ENCODE measurements at places on chromosomes 4 and X.
A peak's percentile ranks its signal among the peaks of the same experiment; 100 is the strongest.

DNA sequence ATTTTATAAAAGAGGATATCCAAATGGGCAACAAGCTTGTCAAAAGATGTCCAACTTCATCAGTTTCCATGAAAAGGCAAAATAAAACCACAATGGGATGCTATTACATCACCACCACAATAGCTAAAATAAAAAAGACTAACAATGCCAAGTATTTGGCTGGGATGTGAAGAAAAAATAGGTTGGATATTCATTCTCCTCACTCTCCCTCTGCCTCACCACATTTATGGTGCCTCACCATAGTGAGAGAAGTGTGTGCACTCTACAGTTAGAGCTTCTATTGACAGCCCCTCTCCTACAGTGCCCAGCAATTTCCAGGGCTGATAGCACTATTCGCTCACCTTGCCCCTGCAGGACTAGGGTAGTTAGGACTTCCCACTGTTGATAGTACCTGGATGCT, 25.5 kb downstream of the VEGFC start:
- no peak for DNase-seq

DNA sequence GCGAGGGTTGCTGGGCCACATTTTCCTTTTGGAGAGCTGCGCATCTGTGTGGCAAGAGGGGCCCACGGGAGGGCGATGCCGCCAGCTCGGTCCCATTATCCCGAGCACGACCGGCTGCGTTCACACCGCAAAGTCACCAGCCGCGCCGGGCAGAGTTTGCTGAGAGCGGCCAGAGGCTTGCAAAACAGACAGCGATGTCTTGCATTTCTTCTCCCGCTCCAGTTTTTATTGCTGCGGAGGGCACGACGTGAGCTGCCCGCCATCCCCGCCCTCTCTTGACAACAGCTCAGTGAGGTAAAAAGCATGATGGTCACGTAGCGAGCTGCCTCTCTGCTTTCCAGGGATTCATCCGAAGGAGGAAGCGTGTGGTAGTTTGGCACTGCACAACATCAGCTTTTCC, 102.1 kb upstream of the TENM3 start:
- DNase-seq, result peak; percentile 84

GRCh38 chrX:45801554-45801953, 600.9 kb upstream of the DIPK2B start:
- no peak for DNase-seq

DNA sequence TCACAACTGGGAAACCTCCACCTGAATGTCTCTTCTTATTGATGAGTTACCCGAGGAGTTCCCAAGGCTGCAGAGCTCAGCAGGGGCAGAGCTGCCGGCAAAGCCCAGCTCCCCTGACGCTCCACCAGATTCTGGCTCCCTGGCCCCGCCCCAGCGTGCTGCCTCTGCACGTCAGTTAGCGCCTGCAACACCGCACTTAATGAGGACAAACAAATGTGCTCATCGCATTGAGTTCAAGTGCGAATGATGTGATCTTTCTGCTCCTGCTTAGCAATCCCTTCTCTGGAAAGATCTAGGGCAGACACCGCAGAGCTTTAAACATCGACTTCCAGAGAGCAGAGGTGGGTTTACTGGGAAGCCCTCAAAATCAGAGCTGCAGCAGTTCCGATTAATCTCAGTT, 55.5 kb upstream of the FBXW7 start:
- peak; percentile 69 for DNase-seq

DNA sequence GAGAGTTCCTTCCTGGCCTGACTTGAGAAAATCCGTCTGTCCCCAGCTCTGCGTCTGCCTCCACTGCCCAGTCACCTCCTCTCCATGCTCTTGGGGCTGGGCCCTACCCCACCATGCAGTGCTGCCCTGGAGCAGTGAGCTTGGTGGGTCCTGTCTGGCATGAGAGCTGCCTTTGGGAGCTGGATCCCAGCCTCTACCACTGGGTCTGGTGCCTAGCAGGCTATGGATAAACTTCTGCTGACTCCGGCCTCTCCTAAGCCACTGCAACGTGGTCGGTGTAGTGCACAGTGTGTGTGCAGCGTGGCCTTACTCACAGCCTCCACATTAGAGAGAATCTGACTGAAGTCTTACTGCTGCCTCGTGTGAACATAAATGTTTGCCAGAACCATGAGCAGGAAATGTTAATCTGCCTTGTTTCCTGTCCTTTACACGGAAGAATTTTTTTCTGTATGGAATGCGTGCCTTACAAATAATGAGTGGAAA, 47.6 kb downstream of the HTT start:
- DNase-seq, result no peak

GRCh38 chr4:99099311-99099710, 10.7 kb upstream of the ADH5 start:
- DNase-seq, result no peak
